ENCODE measurements at places on chromosomes 6 and 20.

- DNase-seq = no peak
Measured at GRCh38 chr20:14696937-14697336, 359.5 kb upstream of the FLRT3 start.

DNA sequence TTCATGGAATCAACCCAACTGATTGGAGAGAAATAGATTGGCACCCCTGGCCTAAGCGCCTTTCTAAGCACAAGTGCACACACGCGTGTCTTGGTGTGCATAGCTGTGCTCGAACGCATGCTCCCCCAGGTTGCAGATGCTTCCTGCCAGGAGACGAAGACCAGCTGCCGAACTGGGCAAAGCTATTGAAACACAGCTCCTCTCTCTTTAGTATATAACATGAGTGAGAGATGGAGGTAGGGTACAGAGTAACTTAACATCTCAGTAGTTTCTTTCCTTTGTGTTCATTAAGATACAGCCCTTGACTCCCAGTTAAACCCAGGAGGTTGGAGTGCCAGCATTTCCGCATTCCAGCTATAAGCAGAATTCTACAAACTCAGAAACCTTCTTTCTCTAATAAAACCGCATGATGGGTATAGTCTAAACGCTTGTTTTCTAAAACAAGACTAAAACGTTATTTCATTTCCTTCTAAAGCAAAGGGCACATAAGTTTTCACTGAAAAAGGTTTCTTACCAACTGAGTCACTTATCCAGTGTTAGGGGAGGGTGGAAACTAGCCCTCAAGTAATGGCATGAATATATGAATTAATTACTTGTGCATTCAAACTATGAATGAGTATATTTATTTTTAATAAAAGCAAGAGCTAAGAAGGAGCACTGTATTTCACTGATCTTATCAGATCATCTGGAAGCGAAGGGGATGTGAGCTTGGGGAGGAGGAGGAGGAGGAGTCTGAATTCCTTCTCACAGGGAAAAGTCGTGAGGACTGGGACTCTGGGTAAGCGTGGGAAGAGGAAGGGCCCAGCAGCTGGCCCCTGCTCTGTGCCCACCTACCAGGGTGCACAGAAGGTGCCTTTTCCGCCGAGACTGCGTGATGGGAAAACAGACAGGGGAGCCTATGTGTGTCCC is 179.2 kb downstream of the TMEM242 start:
- no peak for DNase-seq

GRCh38 chr6:91298543-91299145 is 711.8 kb upstream of the MAP3K7 start:
- no peak for DNase-seq

DNA sequence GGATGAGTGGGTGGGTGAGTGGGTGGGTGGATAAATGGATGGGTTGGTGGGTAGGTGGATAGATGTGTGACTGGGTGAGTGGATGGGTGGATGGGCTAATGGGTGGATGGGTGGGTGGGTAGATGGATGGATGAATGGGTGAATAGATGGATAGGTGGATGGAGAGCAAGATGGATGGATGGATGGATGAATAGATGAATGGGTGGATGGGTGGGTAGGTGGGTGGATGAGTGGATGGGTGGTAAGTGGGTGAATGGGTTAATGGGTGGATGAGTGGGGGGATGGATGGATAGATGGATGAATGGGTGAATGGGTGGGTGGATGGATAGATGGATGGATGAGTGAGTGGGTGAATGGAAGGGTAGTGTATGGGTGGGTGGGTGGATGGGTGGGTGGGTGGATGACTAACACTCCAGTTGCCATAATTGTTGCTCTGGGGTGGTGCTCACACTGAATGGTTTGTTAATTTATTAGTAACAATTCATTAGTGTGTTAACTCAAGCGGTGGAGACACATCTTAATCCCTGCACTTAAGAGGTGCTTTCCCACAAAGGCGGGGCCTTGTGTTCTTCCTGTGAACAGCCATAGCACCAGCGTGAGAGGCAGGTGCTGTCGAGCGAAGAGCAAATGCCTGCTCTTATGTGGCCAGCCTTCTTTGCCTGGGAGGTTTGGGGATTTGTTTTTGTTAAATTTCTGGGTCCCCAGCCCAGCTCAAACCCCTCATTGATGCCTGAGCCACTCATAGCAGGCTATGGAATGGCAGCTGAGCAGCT is 4.9 kb upstream of the APCDD1L start:
- no peak for DNase-seq

GRCh38 chr6:137637121-137637520 is 142.9 kb upstream of the OLIG3 start:
- DNase-seq = no peak

- DNase-seq = no peak
Measured at GRCh38 chr6:36829919-36830544, 9.2 kb downstream of the CPNE5 start.

GRCh38 chr6:18380851-18381250 is 6.3 kb upstream of the RNF144B start:
- DNase-seq = no peak

DNA sequence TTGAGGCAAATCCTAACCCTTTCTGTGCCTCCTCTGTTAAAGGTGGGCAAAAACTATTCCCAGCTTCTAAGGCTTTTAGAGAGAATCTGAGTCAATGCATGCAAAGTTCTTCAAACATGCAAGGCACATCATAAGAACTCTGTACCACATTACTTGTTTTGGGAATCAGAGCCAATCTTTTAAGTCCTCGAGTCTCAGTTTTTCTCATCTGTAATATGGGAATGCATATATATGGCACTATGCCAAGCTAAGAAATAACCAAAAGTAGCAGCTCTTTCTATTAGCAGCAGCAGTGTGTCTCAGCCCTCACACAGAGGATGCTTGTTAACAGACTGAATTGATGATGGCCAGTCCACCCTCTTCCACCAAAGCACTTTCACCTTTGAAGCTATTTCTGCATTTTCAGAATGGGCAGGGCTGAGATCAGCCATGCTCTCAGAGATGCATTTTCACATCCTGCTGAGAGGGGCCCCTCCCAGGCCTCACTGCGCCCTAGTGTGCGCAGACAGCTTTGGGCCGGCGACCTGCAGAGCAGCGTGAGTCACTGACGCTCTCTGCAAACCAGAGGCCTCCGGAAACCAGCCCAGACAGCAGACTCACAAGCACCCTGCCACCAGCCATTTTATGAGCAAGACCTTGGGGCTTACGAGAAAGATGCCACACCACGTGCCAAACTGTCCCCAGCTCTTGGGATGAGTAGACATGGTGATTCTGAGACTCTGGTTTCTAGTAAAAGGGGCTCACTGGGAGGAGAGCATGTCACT is 138.0 kb downstream of the NFATC2 start:
- peak; percentile 53 for DNase-seq

DNA sequence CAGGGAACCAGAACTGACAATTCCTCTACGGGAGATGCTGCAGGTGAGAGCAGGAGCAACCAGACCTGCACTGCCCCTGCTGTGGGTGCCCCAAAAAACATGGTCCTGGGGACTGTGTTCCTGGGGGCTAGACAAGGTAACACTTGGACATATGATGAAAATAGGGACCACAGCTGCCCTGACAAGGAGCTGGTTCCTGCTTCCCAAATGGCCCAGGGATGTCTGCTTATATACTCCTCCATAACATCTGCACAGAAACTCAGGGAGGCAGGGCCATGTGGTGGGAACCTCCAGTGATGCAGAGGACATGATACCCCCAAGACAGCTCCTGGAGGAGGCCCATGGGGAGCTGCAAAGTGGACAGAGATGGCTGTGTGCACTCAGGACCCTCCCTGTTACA is 19.8 kb downstream of the HLA-F start:
- no peak for DNase-seq

GRCh38 chr6:132813173-132813856 is 1.1 kb upstream of the RPS12 start:
- peak; percentile 69 for DNase-seq

GRCh38 chr6:13924949-13925881 is at the start of gene RNF182:
RNF182 (plus strand) TSS chr6:13924952; CDS start chr6:13977120, 52,168 bp downstream.
- no peak for DNase-seq

- DNase-seq = no peak
Measured at GRCh38 chr6:108903796-108904195, 55.6 kb downstream of the ARMC2 start.
